T-helper 17 cell (primary cell): ENCODE measurements at places on chromosomes 3 and 15. TPM values are rescaled to one million over a fixed set of nuclear protein-coding genes. Genes with fewer than 3 reads are reported as not detected.

The STRC gene
- total RNA-seq: 1.8 TPM

The SLTM gene
- 209 TPM for total RNA-seq

The TRPM1 gene
- total RNA-seq: not detected

The TAMM41 gene
- 22.9 TPM for total RNA-seq

The CCDC13 gene
- 0.94 TPM for total RNA-seq

The CADM2 gene
- total RNA-seq: 1.2 TPM

The DENND6A gene
- total RNA-seq: 38.9 TPM

The VGLL3 gene
- total RNA-seq: 0.03 TPM

The MAPKAPK3 gene
- 44.7 TPM for total RNA-seq

The THRB gene
- total RNA-seq: 1.2 TPM

The ALDH1A3 gene
- not detected for total RNA-seq

The MITF gene
- 3.8 TPM for total RNA-seq

The SLC12A1 gene
- not detected for total RNA-seq

The SCN10A gene
- total RNA-seq: not detected

The LRRC3B gene
- total RNA-seq: not detected

The SPTBN5 gene
- total RNA-seq: 1.9 TPM

The CLDN16 gene
- not detected for total RNA-seq

The GTF2A2 gene
- total RNA-seq: 48.0 TPM

The CATSPER2 gene
- total RNA-seq: 7.8 TPM

The ATP8B4 gene
- total RNA-seq: 0.86 TPM

The PRSS50 gene
- not detected for total RNA-seq

The HHATL gene
- not detected for total RNA-seq

The C3orf20 gene
- total RNA-seq: 0.12 TPM

The MYEF2 gene
- 24.6 TPM for total RNA-seq

The TIMP4 gene
- total RNA-seq: not detected
